ENCODE measurements at places on chromosomes 6 and 20.

DNA sequence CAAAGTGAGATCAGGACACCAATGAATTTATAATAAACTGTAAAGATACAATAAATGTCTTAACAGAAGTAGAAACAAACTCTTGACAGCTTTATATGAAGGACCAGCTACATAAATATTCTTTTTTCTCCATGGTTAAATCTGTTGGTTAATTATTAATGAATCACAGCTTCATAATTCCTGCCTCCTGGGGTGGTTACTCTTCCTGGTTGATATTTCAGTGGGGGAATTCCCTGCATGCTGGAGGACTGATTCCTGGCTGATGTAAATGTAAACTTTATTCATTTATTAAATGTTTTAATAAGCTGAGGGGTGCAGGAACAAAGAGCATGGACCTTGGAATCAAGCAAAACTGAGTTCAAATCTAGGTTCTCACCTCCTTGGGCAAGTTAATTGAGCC, 16.2 kb upstream of the RCAN2 start:
- DNase-seq: no peak

- DNase-seq: no peak
Observed at GRCh38 chr20:706366-706885, 30.8 kb upstream of the SCRT2 start.

DNA sequence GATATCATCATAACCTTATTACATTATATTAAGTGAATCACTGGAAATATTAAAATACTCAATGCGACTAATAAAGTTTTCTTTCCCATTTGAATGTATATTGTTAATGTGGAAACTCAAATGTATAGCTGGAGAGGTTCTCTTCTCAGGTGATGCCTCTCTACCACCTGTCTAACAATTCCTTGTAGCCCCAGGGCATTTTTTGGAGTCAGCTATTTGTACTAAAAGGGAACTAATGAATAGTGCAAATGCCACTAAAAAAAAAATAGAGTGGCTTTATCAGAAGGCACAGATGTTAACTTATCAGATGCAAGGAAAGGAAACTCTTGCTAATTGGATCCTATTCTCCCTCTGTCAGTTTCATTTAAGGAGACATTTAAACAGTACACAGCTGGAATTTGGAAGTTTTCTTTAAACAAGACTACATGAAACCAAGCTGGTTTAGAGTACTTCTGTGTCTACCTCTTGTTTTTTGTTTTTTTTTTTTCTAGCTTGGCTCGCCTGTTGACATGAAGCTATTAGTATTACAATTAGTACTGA, 897.0 kb upstream of the SLC35B3 start:
- no peak for DNase-seq

DNA sequence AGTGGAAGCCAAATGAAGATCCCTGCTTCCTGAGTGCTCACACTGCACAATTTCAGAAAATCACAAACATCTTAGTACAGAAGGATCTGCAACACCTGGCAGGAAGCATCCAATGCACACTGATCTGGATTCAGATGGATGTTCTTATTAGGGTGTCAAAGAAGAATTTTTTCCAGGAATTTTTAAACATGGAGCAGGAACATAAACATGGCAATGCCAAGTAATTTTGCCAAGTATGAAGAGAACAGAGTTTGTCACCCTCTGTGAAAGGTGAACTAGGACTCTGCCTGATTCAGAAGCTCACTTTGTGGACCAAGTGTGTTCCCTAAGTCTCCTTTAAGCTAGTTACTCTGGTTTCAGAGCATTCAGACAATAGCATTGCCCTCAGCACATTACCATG, 208.5 kb downstream of the EPHA7 start:
- no peak for DNase-seq

GRCh38 chr6:27867051-27867944, 44.9 kb downstream of the OR2B2 start:
- peak; percentile 62 for DNase-seq

DNA sequence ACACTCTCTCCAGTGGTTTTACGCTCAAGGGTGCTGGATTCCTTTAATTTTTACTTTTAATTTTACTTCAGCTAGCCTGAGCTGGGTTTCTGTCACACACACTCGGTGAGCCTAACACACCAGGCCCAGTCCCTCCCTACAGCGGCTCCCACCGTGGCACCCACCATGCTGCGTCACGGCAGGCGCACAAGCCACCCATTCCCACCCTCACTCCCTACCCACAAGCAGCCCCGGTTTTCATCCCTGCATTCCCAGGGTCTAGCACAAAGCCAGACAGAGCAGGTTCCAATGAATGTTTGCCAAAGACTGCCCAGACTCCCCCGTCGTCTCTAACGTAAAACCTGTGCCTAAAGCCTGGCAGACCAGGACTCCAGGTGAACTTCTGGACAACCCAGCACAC, 50.3 kb downstream of the MYH7B start:
- DNase-seq: no peak

GRCh38 chr20:9403448-9403847, 110.9 kb upstream of the LAMP5 start:
- no peak for DNase-seq

- DNase-seq: no peak
Observed at GRCh38 chr6:22194188-22194921, 102.5 kb downstream of the PRL start.

- no peak for DNase-seq
Observed at GRCh38 chr6:33442283-33442682, 12.1 kb upstream of the ZBTB9 start.

- no peak for DNase-seq
Observed at GRCh38 chr20:33076662-33077372, 2.6 kb upstream of the BPIFB4 start.
